ENCODE measurements at places on chromosomes 6 and 20. TPM values are rescaled to one million over a fixed set of nuclear protein-coding genes. Genes with fewer than 3 reads are reported as not detected.

DNA sequence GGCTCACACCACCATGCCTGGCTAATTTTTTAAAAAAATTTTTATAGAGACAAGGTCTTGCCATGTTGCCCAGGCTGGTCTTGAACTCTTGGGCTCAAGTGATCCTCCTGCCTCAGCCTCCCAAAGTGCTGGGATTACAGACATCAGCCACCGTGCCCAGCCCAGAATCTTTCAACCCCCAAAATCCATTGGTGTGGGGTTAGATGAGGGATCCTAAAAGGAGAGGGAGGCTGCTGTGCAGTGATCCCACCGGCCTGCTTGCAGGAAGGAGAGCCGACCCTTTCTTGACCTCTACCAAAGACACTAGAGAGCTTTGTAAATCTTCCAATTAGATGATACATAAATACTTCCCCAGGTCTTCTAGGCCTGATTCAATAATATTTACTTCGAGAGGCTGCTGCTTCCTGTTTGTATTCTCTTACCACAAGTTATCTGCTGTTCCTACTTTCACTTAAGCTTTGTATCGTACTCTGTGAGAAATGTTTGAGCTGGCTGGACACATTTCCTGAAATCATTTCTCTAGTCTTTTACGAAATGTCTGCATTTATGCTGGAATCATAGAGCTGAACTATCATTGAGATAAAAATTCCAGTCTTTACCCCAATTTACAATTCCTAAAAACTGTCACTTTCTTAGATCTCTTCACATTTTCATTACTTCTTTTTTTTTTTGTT is 49.3 kb upstream of the IER3 start:
- peak overlapping the region; percentile 90 for H3K27ac ChIP-seq
- no peaks in the 10 kb centered on the region for H3K36me3 ChIP-seq
- H3K4me3 ChIP-seq = no peak overlapping the region
- peak; percentile 85 for DNase-seq

- peaks cover under 1% of the 10 kb centered on the region for H3K4me1 ChIP-seq
- DNase-seq = peak; percentile 42
- no peak overlapping the region for H3K4me3 ChIP-seq
- H3K27me3 ChIP-seq = no peaks in the 10 kb centered on the region
- no peaks in the 10 kb centered on the region for H3K36me3 ChIP-seq
Measured at GRCh38 chr20:59765599-59766177, 161.3 kb downstream of the PHACTR3 start.

- no peak overlapping the region for H3K27ac ChIP-seq
- no peaks in the 10 kb centered on the region for H3K36me3 ChIP-seq
- no peak for DNase-seq
- H3K27me3 ChIP-seq = no peaks in the 10 kb centered on the region
Measured at GRCh38 chr6:8829296-8829695, 394.0 kb upstream of the SLC35B3 start.

GRCh38 chr6:129628101-129628815 is 81.7 kb downstream of the ARHGAP18 start:
- no peaks in the 10 kb centered on the region for H3K36me3 ChIP-seq
- H3K4me3 ChIP-seq = no peak overlapping the region
- no peaks in the 10 kb centered on the region for H3K4me1 ChIP-seq
- no peaks in the 10 kb centered on the region for H3K27me3 ChIP-seq

DNA sequence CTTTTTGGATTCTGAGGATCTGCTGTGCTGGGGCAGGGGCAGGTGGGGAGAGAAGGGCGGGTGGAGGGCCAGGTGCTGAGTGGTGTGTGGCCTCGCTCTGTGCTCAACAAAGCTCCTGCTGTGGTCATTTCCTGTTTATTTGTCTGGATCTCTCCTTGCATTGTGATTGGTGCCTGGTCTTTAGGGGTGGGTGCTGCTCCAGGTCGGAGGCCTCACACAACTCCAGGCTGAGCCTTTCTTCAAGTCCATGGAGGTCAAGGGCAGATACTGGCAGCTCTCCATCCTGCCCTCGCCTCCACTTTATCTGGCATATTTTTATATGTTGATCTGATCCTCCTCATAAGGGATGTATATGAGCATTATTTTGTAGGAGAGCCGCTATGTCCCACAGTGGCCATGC is 36.2 kb downstream of the HLA-F start:
- H3K36me3 ChIP-seq = no peaks in the 10 kb centered on the region
- H3K27me3 ChIP-seq = peaks cover 36% of the 10 kb centered on the region
- no peak overlapping the region for H3K4me3 ChIP-seq

DNA sequence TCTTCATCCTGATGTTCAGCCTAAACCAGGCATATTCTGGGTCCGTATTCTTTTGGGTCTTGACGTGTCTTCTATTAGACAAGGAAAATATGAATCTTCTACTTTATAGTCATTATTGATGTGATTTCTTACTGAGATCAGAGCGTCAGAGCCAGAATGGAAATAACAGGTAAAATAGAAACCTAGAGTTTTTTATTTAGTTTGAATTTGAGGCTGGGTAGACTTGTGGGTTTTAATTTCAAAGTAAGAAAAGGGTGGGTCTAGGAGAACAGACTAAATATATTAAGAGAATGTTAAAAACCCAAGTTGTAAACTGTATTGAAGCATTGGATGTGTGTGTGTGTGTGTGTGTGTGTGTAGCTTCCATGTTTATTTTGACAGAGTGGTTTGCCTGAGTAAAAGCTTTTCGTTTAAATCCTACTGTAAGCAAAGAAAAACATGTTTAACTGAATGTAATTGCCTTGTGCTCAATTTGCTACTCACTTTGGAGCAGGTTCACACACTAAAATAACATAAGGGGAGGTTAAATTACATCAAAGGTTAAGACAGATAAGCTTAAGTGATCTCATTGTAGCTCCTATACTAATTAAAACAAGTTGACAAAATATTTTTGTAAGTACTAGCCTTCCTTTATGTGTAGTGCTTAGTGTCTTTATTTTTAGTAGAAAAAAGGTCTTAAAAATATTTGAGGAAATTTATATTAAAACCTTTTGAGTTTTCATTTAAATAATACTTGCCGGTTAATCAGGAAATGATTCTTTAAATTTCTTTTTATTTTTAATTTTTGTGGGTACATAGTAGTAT is 17.4 kb downstream of the HECA start:
- H3K27ac ChIP-seq = no peak overlapping the region
- H3K36me3 ChIP-seq = no peaks in the 10 kb centered on the region
- no peak for DNase-seq
- H3K4me1 ChIP-seq = peaks cover 14% of the 10 kb centered on the region

- no peaks in the 10 kb centered on the region for H3K36me3 ChIP-seq
- H3K27ac ChIP-seq = peak overlapping the region; percentile 65
- H3K27me3 ChIP-seq = peaks cover 2% of the 10 kb centered on the region
- DNase-seq = peak; percentile 89
- H3K4me3 ChIP-seq = no peak overlapping the region
- H3K4me1 ChIP-seq = peaks cover 38% of the 10 kb centered on the region
Measured at GRCh38 chr20:59334651-59335300, 34.4 kb downstream of the EDN3 start.

GRCh38 chr20:64189530-64189966 is 25.3 kb downstream of the MYT1 start:
- no peak for DNase-seq
- peak overlapping the region; percentile 59 for H3K27ac ChIP-seq
- H3K4me3 ChIP-seq = no peak overlapping the region
- no peaks in the 10 kb centered on the region for H3K36me3 ChIP-seq

GRCh38 chr6:159505140-159505922 is 187.7 kb downstream of the SOD2 start:
- H3K36me3 ChIP-seq = no peaks in the 10 kb centered on the region
- peak; percentile 94 for DNase-seq
- peak overlapping the region; percentile 77 for H3K27ac ChIP-seq
- H3K4me3 ChIP-seq = no peak overlapping the region
- H3K4me1 ChIP-seq = peaks cover 18% of the 10 kb centered on the region

GRCh38 chr6:13331516-13332348 is 3.4 kb upstream of the TBC1D7 start:
- no peaks in the 10 kb centered on the region for H3K36me3 ChIP-seq
- H3K27ac ChIP-seq = no peak overlapping the region
- H3K27me3 ChIP-seq = no peaks in the 10 kb centered on the region

DNA sequence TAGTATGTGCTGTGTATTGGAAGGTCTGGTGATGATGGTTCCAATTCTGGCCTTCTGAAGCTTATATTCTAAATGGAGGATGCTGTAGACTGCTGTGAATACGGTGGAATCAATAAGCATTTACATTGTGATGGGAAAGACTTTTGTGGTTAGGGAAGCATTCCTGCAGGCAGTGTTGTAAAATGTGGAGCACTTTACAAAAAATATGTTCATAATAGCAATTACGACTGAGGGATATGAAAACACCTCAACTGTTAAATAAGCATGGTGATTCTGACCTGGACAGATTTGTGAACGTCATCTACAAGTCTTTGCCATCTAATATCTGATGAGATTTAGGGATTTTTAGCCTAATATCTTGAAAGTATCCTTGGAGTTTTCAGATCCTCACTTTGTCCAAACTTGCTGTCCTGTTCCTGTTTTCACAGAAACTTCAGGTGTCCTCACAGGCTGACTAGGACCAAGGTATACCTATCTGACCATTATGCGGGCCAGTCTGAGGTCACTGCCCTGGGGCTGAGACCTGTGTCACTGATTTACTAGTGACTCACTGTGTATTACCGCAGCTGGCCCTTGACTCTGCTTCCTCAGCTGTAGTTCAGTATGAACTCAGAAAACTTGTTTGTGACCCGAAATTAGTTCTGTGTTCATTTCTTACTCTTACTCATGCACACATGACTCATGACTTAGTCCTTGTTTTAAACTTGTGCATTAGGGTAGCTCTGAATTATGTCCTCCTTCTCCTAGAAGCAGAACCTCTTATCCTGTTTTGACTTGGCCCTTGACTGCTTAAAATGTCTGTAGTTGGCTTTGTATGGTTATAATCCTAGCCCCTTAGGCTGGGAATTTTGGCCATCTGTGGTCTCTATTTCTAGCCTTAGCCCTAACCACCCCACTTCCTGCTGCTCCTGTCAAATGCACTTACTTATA is 343.0 kb downstream of the CDKAL1 start:
- H3K27me3 ChIP-seq = no peaks in the 10 kb centered on the region
- peaks cover 3% of the 10 kb centered on the region for H3K4me1 ChIP-seq
- no peaks in the 10 kb centered on the region for H3K36me3 ChIP-seq
- no peak overlapping the region for H3K27ac ChIP-seq
- H3K4me3 ChIP-seq = no peak overlapping the region

GRCh38 chr6:143629104-143630080 is 48.4 kb upstream of the PHACTR2 start:
- no peak for DNase-seq
- H3K4me3 ChIP-seq = no peak overlapping the region
- H3K27me3 ChIP-seq = no peaks in the 10 kb centered on the region
- H3K4me1 ChIP-seq = no peaks in the 10 kb centered on the region

GRCh38 chr6:16698997-16699868 is 62.0 kb downstream of the ATXN1 start:
- H3K4me1 ChIP-seq = peaks cover 13% of the 10 kb centered on the region
- no peaks in the 10 kb centered on the region for H3K27me3 ChIP-seq
- no peak overlapping the region for H3K27ac ChIP-seq
- no peak overlapping the region for H3K4me3 ChIP-seq
- no peak for DNase-seq
- no peaks in the 10 kb centered on the region for H3K36me3 ChIP-seq

- H3K4me1 ChIP-seq = no peaks in the 10 kb centered on the region
- peaks cover 2% of the 10 kb centered on the region for H3K27me3 ChIP-seq
- no peak for DNase-seq
- no peak overlapping the region for H3K27ac ChIP-seq
- no peak overlapping the region for H3K4me3 ChIP-seq
Measured at GRCh38 chr20:59105581-59105980, 58.0 kb upstream of the ZNF831 start.

DNA sequence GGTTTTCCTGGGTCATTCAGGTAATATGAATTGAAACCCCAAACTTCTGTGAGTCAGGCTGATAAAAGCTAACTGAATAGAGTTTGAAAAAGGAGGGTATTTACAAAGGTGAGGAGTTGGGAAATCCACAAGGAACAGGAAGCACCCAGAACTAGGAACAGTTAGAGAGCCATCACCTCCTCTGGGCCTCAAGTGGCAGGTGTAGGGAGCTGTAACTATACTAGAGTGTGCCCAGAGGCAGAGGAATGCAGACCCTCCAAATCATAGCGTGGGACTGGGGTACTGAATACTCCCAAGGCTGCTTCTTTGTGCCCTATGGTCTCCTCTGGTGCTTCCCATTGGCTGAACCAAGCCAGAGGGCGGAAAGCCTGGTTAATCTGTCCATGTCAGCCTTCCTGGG is 18.3 kb downstream of the TRIM38 start:
- no peak overlapping the region for H3K27ac ChIP-seq
- H3K4me1 ChIP-seq = no peaks in the 10 kb centered on the region
- H3K36me3 ChIP-seq = peaks cover 57% of the 10 kb centered on the region
- no peak for DNase-seq
- H3K27me3 ChIP-seq = no peaks in the 10 kb centered on the region

- no peak overlapping the region for H3K27ac ChIP-seq
- no peak for DNase-seq
- no peaks in the 10 kb centered on the region for H3K27me3 ChIP-seq
- H3K4me3 ChIP-seq = no peak overlapping the region
- H3K36me3 ChIP-seq = peaks cover 3% of the 10 kb centered on the region
Measured at GRCh38 chr6:163507965-163508364, 93.4 kb downstream of the QKI start.

DNA sequence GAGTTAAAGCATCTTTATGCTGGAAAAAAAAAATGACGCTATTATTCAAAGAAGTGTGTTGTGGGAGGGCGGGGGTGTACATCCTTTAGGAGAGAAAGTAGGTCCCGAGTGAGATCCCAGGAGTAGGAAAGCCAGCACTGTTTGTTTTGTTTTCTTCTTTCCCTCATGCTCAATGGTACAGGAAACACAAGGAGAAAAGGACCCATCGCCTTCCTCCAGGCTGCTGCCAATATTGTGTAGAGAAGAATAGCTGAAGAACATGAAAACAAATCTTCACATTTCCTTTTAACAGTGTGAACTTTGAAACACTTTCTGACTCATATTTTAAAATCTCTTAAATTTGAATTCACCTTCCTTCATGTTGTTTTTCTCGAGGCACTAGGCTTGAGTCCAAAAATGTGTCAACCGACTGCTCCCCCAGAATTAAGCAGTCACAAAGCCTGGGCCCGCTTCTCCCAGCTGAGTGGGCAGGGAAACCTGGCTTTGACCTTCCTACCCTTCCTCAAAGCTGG is 22.3 kb downstream of the PPP1R16B start:
- H3K27ac ChIP-seq = peak overlapping the region; percentile 70
- H3K36me3 ChIP-seq = no peaks in the 10 kb centered on the region
- DNase-seq = no peak
- peaks cover 9% of the 10 kb centered on the region for H3K4me1 ChIP-seq
- no peak overlapping the region for H3K4me3 ChIP-seq

GRCh38 chr6:69913361-69913760 is 47.0 kb downstream of the COL19A1 start:
- no peak overlapping the region for H3K27ac ChIP-seq
- no peaks in the 10 kb centered on the region for H3K27me3 ChIP-seq

- H3K4me3 ChIP-seq = no peak overlapping the region
- no peak overlapping the region for H3K27ac ChIP-seq
- DNase-seq = no peak
Measured at GRCh38 chr6:8391934-8392333, 43.4 kb downstream of the SLC35B3 start.

The SNX21 gene
- 29.5 TPM for total RNA-seq

The GRIK2 gene
- total RNA-seq = 1.3 TPM

The RIMS4 gene
- total RNA-seq = 5.7 TPM

The BPIFB1 gene
- total RNA-seq = not detected

The PPP1R14C gene
- total RNA-seq = 30.2 TPM

The BPIFA1 gene
- total RNA-seq = not detected

The SRC gene
- total RNA-seq = 8.6 TPM

The LAMA5 gene
- 30.9 TPM for total RNA-seq

The SYNDIG1 gene
- 2.5 TPM for total RNA-seq

The ZNF337 gene
- total RNA-seq = 22.6 TPM

The PROCR gene
- 51.9 TPM for total RNA-seq

The SMLR1 gene
- total RNA-seq = not detected

The AMD1 gene
- total RNA-seq = 41.8 TPM

The SNX14 gene
- total RNA-seq = 54.5 TPM

The PTPRA gene
- total RNA-seq = 41.7 TPM

The HELZ2 gene
- total RNA-seq = 5.8 TPM
